Large intestine (tissue), 12 donors: ENCODE measurements at places on chromosomes 5 and 9.

DNA sequence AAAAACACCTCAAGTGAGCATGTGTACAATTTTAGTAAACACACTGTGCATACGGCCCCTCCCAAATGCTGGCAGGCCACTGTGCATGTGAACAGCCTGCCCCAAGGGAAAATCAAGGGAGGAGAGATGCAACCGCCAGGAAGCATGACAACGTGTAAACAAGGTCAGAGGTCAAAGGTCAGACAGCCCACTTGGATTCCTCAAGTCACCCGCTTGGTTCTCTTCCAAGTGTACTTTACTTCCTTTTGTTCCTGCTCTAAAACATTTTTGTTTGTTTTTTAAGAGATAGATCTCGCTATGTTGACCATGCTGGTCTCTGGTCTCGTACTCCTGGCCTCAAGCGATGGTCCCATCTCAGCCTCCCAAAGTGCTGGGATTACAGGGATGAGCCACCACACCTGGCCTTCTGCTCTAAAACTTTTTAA lies 126.7 kb upstream of the SHB start:
- DNase-seq = peak; percentile 8

DNA sequence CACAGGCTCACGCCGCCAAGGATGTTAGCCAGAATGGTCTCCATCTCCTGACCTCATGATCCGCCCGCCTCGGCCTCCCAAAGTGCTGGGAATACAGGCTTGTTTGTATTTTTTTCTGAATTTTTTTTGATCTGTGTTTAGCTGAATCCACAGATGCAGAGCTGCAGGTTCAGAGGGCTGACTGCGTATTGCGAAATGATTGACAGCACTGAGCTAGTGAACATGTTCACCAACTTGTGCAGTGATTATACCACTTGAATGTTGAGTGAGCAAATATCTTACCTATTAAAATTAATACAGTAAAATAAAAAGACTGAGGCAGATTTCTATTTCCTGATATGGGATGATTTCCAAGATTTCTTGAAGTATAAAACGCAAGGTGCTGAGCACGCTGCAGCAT lies 123.1 kb upstream of the PHYKPL start:
- no peak for DNase-seq

DNA sequence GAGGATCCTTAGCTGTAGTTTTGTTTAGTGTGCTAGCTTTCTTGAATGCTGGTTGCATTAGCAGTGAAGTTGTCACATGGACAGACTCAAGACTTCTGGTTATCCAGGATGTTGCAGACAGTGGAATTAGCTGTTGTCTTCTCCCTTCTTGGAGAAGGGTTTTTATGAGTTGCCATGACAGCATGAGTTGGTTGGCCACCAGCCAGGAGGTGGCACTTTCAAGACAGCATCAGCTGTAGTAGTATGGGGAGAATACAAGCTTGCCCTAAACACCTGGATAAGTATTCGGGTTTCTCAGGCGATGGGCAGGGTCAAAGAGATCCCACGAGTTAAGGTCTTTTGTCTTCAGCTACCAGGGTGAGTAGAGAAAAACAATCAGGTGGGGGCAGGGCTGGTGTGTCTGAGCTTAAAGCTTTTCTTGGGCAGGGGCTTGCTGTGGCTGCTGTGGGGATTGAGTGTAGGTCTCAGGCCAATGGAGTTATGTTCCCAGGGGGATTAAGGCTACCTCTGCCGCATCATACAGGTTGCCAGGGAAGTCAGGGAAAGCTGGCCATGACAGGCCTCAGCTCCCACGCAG lies 7.7 kb upstream of the C5orf47 start:
- DNase-seq = peak; percentile 8

GRCh38 chr5:143495821-143496275 lies 92.4 kb upstream of the NR3C1 start:
- DNase-seq = no peak

DNA sequence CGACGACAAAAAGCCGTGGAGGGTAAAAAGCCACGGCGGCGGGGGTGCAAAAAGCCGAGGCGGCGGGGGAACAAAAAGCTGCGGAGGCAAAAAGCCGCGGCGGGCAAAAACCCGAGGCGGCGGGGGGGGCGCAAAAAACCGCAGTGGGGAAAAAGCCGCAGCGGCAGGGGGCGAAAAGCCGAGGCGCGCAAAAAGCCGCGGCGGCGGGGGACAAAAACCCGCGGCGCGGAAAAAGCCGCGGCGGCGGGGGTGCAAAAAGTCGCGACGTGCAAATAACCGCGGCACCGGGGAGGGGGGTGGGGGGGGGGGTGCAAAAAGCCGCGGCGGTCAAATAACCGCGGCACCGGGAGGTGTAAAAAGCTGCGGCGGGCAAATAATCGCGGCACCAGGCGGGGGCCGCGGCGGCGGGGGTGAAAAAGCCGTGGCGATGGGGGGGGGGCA lies 511.5 kb downstream of the FOXD4L5 start:
- no peak for DNase-seq

GRCh38 chr9:90000925-90001324 lies 396.1 kb downstream of the GADD45G start:
- no peak for DNase-seq

- DNase-seq = no peak
Observed at GRCh38 chr5:178473854-178474253, 116.3 kb downstream of the COL23A1 start.

DNA sequence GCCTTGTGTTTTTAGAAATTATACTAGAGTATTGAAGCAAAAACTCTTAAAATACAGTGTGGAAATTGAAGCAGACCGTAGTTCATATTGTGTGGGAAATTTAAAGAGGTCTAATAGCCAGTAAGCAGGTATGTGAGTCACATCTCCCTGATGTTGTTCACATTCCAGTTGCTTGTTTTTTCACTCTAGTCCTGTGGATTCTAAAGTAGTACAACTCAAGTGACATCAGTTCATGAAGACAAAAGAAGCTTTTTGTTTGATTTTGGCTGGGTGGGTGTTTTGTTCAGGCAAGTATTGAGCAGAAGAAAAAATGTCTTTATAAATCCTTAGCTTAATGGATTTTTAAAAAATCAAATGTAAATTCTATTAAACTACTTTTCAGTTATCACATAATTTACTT lies 216.2 kb downstream of the MAN2A1 start:
- no peak for DNase-seq

DNA sequence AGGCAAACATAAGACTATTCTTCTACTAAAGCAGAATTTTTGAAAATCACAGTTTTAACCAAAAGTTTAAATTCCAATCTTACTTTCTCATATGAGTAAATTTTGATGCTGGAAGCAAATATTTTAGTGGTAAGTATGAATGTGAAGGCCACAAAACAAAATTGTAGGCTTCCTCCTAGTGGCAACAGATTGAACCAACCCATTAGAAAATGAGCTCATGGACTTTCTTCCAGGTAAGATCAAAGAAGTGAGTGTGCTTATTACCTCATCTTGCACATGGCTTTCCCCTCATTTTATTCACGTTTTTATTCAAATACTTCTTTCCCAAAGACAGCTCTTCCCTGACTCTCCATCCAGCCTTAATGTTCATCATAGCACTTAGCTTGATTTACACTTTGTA lies 16.5 kb upstream of the RLN2 start:
- DNase-seq = no peak

DNA sequence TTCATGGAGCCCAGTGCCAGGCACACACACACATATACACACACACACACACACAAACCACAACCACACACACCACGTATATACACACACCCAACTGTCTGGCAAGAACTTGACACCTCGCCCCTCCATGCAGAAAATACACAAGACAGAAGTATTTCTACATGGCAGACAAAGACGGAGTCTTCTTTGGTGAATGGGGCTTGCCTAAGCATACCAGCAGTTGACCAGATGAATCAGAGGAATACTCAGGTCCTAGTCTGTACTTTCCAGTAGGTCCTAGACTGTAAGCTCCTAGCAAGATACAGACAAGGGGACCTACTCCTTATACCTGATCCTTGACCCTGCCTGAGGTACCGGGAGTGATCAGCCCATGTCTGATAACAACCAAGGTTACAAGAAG lies 60.1 kb downstream of the SIL1 start:
- no peak for DNase-seq

DNA sequence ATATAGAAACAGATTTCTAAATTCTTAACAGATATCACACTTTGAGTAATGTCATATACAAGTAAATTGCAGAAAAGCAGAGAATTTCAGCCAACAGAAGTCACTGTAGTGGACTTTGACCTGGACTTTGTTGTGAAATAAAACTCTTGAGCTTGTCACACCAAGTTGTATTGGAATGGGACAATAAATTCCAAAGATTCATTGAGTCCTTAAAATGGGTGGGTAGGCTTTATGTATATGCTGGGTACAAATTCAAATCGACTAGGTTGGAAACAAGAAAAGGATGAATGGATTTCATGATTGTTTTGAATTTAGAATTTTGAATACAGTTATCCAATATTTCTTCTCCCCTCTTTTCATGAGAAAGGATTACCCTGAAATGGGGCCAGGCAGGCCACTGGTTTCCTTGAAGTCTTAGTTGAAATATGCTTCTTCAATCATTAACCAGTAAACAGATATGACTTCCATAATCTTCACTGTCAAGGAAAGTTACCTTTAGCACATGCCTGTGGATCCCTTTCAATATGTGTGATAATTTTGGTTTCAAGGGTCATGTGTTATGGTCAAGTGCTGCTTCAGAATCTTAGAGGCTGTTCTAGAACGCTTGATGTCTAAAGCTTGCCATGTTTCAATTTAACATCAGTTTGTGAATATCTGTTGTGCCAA lies 25.7 kb downstream of the PIP5K1B start:
- peak; percentile 89 for DNase-seq

DNA sequence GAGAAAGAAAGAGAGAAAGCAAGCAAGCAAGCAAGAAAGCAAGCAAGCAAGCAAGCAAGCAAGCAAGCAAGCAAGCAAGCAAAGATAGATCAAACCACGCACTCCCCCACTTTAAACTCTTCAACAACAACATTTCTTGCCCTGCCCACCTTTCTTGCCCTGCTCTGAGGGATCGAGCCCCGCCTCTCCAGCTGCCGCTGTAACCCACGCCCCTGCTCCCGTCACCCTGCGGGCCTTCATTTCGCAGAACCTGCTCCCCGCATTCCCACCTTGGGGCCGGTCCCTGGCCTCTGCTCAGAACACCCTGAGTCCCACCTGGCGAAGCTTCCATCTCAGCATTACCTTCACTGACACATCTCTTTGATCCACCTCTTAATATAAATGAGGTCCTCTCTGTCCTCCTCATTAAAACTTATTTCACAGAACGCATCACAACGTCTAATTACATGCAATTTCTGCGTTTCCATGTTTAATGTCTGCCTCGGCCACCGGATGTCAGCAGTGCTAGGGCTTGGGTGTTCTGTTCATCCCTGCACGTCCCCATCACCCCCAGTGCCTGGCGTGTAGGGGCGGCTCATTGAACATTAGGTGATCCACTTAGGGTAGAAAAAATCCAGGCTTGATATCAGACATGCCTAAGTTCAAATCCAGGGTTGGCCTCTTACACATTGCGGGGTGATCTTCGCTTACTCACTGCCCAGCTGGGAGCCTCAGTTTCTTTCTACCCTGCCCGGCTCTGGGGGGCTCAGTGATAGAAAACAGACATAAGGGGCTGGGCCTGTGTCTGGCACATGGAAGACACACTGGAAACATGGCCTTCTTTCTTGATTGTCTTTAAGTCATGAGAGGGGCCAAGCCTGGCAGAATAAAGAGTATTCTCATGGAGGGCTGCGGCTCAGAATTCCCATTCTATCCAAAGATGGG lies 187.6 kb downstream of the DAB2IP start:
- DNase-seq = no peak

DNA sequence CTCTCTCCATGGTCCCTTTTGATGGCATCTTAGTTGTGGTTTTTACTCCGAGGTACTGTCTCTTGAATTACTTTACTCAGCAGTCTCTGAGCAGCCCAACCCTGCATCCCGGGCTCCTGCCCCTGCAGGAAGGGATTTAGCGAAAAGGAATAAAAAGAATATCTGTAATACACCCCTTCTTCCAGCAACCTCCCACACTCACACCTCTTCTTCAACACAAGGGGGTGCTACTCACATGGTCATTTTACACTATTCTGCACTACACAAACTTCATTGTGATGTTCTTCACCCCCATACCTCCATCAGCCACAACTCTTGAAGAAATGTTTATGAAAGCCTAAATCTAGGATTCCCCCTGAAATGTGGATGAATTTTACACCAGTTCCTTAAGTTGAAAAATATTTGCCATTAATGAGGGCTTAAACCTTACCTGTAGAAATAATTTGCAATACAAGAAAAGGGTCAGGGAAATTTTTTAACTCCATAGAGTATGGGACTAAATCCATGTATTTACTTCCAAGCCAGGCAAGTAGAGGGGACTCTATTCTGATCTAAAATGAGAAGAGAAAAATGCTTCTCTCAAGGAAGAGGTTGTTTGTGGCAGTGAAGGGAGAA lies 26.0 kb downstream of the TPD52L3 start:
- peak; percentile 22 for DNase-seq

GRCh38 chr9:16090907-16091629 lies 538.2 kb downstream of the CCDC171 start:
- DNase-seq = no peak
